ENCODE measurements at places on chromosomes 1 and 21. TPM values are rescaled to one million over a fixed set of nuclear protein-coding genes. Genes with fewer than 3 reads are reported as not detected.

MSH4 gene
- 1.4 TPM for total RNA-seq

LCE2C gene
- total RNA-seq = not detected

TSPAN1 gene
- total RNA-seq = not detected

SIPA1L2 gene
- 0.13 TPM for total RNA-seq

GRCh38 chr1:36151845-36152203 is 2.5 kb upstream of the TRAPPC3 start:
- DNase-seq = no peak
- H3K27ac ChIP-seq = peak overlapping the region; percentile 72
- H3K4me3 ChIP-seq = no peak overlapping the region
- H3K36me3 ChIP-seq = peaks cover 9% of the 10 kb centered on the region

- peaks cover 34% of the 10 kb centered on the region for H3K4me1 ChIP-seq
- no peak overlapping the region for H3K27ac ChIP-seq
- no peaks in the 10 kb centered on the region for H3K27me3 ChIP-seq
- peak overlapping the region; percentile 84 for H3K4me3 ChIP-seq
- H3K36me3 ChIP-seq = peaks cover 34% of the 10 kb centered on the region
These were observed 505 bp downstream of the ENTREP3 start for GRCh38 chr1:155254714-155255242.

DNA sequence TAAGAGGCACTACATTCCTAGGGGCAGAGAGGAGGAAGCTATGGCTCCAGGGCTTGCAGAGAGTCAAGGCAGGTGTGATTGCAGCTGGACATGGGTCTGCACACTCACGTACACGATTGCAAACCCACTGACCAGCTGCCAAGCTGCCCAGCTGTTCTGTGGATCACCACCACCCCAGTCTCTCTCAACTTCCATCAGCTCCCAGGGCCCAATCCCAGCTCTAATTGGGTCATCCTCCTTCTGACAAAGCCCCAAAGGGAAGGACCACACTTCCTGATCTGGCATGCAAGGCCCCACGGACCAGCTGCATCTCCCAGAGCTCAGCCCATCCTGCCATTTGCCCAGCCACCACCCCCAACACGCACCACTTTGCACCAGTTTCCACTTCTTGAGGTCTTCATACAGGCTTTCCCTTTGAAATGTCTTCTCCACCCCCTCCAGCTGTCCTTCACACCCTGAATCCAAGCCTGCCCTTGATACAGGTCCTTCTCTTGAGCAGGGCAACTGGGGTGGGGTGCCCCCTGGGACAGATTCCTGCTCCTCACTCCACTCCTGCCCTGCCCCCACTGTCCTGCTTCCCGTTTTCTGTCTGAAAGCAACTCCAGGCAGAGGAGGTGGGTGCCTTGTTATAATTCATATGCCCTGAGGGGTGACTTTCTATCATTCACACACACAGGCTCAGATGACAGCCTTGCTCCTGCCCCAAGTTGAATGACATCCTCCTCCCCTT is 179.4 kb upstream of the EDN2 start:
- H3K4me3 ChIP-seq = peak overlapping the region; percentile 9
- DNase-seq = no peak
- peaks cover 76% of the 10 kb centered on the region for H3K4me1 ChIP-seq
- peak overlapping the region; percentile 81 for H3K27ac ChIP-seq
- no peaks in the 10 kb centered on the region for H3K36me3 ChIP-seq

- H3K4me3 ChIP-seq = no peak overlapping the region
- no peak for DNase-seq
- no peak overlapping the region for H3K27ac ChIP-seq
- no peaks in the 10 kb centered on the region for H3K27me3 ChIP-seq
- peaks cover 26% of the 10 kb centered on the region for H3K4me1 ChIP-seq
- peaks cover 42% of the 10 kb centered on the region for H3K36me3 ChIP-seq
These were observed 77.4 kb downstream of the ACBD6 start for GRCh38 chr1:180424848-180425457.

DNA sequence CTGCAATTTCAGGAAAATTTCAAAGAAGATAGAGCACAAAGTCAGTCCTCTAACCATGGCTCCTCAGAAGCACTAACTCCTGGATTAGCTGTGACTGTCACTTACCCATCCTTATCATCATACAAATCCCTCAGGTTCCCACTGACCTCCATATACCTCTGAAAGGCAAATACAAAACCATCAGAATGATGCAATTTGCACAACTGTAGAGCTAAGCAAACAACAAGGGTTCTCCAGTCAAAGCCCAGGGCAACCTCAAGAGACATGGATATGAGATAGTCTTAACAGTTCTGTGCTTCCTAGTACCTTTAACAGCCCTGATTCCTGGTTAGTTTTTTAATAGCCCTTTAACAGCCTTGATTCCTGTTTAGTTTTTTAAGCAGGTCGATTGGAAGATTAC is 2.1 kb downstream of the SF3A3 start:
- peaks cover 2% of the 10 kb centered on the region for H3K27me3 ChIP-seq
- H3K4me1 ChIP-seq = peaks cover 23% of the 10 kb centered on the region
- no peak overlapping the region for H3K4me3 ChIP-seq
- DNase-seq = no peak
- no peak overlapping the region for H3K27ac ChIP-seq

DNA sequence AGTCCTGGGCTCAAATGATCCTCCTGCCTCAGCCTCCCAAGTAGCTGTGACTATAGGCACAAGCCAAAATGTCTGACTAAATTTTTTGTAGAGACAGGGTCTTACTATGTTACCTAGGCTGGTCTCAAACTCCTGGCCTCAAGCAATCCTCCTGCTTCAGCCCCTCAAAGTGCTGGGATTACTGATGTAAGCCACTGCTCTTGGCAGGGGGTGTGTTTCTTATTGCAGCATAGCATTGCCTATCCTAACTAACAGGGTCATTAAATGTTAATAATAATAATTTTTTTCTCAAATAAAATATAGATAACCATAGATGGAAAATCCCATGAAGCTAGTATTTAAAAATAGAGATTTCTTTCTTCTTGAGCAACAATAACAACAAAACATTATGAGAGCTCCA is 52.4 kb downstream of the EXO1 start:
- no peak for DNase-seq
- no peaks in the 10 kb centered on the region for H3K36me3 ChIP-seq
- H3K4me1 ChIP-seq = peaks cover 15% of the 10 kb centered on the region
- no peak overlapping the region for H3K4me3 ChIP-seq

DNA sequence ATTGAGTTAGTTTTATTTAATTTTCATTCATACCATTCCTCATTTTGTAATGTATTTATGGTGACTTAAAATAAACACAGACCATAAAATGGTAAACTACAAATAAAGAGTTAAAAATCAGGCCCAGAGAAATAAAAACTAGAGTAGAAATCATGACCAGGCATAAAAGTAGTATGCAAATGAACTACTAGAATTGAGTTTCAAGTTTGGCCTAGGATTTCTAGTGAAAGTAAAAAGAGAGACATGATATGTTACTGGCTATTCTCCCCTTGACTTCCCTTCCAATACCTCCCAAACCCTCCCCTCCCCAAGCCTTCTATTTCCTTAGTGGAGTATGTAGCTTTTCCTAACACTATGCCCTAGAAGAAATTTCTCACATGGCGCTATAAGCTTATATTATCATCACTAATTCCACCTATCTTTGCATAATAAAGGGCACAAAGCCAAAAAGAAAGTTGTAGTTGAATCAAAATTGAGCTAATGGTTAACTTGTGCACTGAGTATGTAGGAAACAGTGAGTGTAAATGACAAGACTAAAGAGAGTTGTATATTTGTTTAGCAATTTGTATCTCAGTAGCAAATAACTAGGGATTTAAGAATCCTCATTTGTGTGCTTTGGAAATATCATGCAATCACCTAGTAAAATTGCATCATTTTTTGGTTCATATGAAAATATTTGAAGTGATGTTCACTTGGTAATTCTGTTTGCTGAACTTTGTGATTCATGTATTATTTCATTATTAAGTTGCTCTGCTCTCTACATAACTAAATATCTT is 29.7 kb upstream of the CDC14A start:
- peaks cover 5% of the 10 kb centered on the region for H3K36me3 ChIP-seq
- no peaks in the 10 kb centered on the region for H3K4me1 ChIP-seq
- no peak overlapping the region for H3K27ac ChIP-seq
- H3K4me3 ChIP-seq = no peak overlapping the region
- no peak for DNase-seq

DNA sequence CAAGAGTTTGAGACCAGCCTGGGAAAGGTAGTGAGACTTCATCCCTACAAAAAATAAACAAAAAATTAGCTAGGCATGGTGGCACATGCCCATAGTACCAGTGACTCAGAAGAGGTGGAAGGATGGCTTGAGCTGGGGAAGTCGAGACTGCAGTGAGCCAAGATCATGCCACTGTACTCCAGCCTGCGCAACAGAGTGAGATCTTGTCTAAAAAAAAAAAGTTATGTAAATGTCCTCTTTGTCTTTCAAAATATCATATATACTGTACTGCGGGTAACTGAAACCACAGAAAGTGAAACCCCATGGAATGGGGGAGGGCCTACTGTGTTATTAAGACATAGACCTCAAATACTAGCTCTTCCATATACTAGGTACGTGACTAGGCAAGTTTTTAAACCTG is 20.8 kb downstream of the ACADM start:
- H3K27ac ChIP-seq = no peak overlapping the region
- no peaks in the 10 kb centered on the region for H3K27me3 ChIP-seq
- DNase-seq = no peak
- peaks cover 11% of the 10 kb centered on the region for H3K4me1 ChIP-seq
- peaks cover 61% of the 10 kb centered on the region for H3K36me3 ChIP-seq

GRCh38 chr21:43812139-43812821 is 22.9 kb downstream of the RRP1 start:
- H3K4me3 ChIP-seq = no peak overlapping the region
- DNase-seq = no peak

DNA sequence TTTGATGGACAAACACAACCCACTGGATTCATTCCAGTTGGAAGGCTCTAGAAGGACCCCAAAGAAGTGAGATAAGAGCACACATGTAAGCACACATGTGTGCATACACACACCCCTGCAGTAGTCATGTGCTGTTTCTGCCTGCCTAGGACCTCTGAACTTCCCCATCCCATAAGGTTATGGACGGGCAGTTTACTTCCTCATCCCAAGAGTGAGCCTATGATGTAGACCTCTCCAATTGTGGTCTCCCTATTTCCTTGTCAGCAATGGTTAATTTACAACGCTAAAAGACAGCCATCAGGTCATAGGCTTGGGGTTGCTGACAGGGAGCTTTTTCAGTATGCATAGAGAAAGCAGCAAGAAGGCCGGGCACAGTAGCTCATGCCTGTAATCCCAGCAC is 15.4 kb upstream of the ADAR start:
- no peak overlapping the region for H3K27ac ChIP-seq
- H3K36me3 ChIP-seq = peaks cover 22% of the 10 kb centered on the region
- peaks cover 38% of the 10 kb centered on the region for H3K4me1 ChIP-seq
- no peaks in the 10 kb centered on the region for H3K27me3 ChIP-seq
- DNase-seq = no peak

DNA sequence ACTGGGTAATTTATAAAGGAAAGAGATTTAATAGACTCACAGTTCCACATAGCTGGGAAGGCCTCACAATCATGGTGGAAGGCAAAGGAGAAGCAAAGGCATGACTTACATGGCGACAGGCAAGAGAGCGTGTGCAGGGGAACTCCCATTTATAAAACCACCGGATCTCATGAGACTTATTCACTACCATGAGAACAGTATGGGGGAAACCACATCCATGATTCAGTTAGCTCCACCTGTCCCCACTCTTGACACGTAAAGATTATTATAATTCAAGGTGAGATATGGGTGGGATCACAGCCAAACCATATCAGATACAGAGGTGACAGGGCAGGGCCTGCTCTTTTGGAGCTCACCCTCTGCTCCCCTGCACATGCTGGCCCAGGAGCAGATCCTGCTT is 31.4 kb upstream of the TMEM61 start:
- DNase-seq = no peak
- H3K4me3 ChIP-seq = no peak overlapping the region
- H3K36me3 ChIP-seq = no peaks in the 10 kb centered on the region
- no peak overlapping the region for H3K27ac ChIP-seq
- peaks cover 5% of the 10 kb centered on the region for H3K4me1 ChIP-seq

DNA sequence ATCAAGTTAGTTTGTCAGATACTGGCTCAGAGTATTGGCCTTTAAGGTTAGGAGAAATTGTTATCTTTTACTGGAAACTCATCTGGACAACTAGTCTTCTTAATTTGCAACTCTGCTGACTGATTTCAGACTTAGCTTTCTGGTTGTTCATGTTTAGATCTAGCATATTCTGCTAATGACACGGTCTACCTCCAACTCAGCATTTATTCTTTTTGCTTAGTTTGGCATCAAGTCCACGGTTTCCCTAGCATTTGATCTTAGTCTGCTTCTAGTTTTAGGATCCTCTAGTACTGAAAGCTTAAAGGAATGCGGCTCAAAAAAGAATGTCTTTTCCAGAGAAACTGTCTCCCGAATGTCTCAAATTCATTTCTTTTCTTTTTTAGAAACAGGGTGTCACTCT is 75.6 kb upstream of the SLFNL1 start:
- DNase-seq = no peak
- H3K27ac ChIP-seq = no peak overlapping the region
- H3K27me3 ChIP-seq = no peaks in the 10 kb centered on the region
- H3K4me1 ChIP-seq = peaks cover 13% of the 10 kb centered on the region
- no peaks in the 10 kb centered on the region for H3K36me3 ChIP-seq
- no peak overlapping the region for H3K4me3 ChIP-seq

GRCh38 chr21:41600961-41601572 is 93.1 kb upstream of the TMPRSS2 start:
- H3K36me3 ChIP-seq = no peaks in the 10 kb centered on the region
- DNase-seq = no peak
- H3K4me3 ChIP-seq = no peak overlapping the region
- H3K4me1 ChIP-seq = peaks cover 2% of the 10 kb centered on the region
- no peak overlapping the region for H3K27ac ChIP-seq

DNA sequence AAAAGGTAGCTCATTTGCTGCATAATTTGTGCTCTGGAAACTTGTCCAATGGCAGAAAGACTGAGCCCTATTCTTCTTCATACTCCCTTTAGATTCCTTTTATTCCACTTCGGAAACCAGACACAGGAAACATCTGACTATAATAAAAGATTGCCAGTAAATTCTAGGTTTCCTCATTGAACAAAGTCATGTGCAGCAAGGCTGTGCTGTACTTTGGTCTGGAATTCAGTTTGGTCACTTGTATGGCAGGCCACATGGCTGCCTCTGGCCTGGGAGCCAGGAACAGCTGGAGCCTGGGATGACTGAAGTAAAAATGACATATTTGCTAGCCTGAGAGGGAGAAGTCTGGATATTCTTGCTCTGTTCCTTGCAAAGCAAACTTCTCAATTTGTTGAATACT is 79.6 kb downstream of the ST3GAL3 start:
- H3K4me1 ChIP-seq = no peaks in the 10 kb centered on the region
- H3K4me3 ChIP-seq = no peak overlapping the region
- no peak for DNase-seq
- H3K27ac ChIP-seq = no peak overlapping the region
- no peaks in the 10 kb centered on the region for H3K27me3 ChIP-seq
- peaks cover under 1% of the 10 kb centered on the region for H3K36me3 ChIP-seq
